ENCODE measurements at places on chromosomes 6 and 20.

DNA sequence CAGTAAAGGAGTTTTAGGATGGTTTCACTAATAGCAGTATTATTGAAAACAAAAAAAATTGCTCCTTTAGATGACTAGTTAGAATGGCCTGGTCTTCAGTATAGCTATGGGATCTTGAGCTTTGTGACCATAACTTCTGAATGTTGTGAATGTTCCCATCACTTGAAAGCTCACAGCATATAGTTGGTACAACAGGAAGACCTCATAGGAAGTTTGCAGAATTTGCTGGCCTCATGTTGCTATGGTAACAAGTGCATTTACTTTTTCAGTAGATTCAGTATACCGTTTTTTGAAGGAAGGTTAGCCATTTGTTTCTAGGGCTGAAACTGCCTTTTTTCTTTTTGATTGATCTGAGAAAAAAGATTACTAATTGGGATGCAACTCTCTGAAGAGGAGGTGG, 8.3 kb downstream of the PHF3 start:
- no peak for DNase-seq

DNA sequence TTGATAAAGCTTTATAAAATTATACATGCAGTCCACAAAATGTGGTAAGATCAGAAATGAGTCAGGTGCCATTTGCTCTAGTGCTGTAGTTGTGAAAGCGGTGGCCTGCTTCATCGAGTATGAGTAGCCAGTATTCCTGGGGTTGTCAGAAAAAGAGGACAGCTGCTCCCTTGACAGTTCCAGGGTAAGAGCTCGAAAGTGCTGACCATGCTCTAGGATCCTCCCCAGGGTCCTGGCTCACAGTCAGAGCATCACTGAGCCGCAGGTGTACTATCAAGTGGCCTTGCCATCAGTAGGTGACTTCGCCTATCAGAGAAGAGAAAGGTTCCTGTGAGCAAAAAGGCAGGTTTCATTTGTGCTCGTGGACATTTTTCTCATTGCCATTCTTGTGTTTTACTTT, 3.6 kb downstream of the BTBD3 start:
- no peak for DNase-seq

- no peak for DNase-seq
Observed at GRCh38 chr6:113635222-113635986, 221.7 kb upstream of the MARCKS start.

- no peak for DNase-seq
Observed at GRCh38 chr6:32862725-32863124, 8.7 kb downstream of the PSMB9 start.

GRCh38 chr20:437787-438486, 24.4 kb downstream of the TBC1D20 start:
- no peak for DNase-seq

DNA sequence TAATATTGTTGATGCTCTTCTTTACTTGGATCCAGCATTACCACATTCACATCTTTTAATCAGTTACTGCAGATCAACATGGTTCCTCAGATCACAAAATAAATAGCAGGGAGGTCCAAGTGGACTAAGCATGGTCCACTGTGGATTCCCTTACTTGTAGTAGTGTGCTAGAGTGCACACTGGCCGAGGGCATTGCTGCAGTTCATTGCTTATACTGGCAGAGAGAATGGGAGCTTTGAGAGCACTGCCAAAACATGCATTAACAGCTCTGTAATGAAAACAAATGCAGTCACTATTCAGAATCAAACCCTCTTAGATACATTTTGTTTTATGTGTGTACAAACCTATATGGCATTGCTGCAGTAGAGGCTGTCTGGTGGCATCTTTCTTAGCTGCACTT, 471.5 kb downstream of the CD109 start:
- no peak for DNase-seq

GRCh38 chr20:49868538-49868937, 46.8 kb downstream of the SPATA2 start:
- DNase-seq: no peak

Measured in NCI-H1436 (cell line).